ENCODE measurements at places on chromosomes 4 and X.
A peak's percentile ranks its signal among the peaks of the same experiment; 100 is the strongest.

DNA sequence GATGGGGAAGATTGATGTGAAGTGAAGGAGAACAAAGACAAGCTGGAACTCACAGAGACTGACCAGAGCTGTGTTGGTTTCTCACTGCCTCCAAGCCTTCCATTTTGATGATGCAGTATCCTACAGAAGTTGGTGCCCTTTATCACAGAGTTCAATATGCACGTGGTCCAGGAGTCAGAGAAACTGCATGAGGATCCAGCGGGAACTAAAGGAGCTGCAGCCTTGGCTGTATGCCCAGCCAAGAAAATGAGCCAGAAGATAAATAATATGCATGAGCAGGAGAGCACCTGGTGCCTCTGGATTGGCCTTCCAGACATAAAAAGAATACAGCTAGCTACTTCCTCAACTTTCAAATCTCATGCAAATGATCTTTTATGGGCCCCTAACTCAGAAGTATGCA lies 44.3 kb upstream of the DCLK2 start:
- DNase-seq = no peak

DNA sequence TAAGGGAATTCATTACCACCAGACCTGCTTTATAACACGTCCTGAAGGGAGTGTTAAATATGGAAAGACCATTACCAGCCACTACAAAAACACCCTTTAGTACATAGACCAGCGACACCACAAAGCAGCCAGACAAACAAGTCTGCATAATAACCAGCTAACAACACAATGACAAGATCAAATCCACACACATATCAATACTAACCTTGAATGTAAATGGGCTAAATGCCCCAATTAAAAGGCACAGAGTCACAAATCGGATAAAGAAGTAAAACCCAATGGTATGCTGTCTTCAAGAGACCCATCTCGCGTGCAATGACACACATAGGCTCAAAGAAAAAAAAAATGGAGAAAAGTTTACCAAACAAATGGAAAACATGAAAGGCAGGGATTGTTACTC lies 36.9 kb downstream of the FGF16 start:
- DNase-seq = no peak

- DNase-seq = no peak
These were observed 68.8 kb downstream of the FBXW7 start for GRCh38 chr4:152467101-152467500.

GRCh38 chrX:115499112-115499805 lies 61.7 kb upstream of the PLS3 start:
- DNase-seq = no peak

DNA sequence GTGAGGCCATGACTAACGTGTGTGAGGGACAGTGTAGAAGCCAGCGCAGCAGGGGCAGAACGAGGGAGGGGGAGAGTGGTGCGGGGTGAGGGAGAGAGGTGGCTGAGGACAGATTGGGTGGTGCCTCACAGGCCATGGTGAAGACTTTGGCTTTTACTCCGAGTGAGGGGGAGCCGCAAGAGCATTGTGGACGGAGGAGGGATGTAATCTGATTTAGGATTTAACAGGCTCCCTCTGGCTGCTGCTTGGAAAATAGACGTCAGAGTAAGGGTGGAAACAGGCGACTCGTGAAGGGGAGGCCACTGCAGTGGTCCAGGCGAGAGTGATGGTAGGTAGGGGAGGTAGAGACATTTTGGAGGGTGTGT lies 13.0 kb downstream of the PPP1R3F start:
- no peak for DNase-seq

GRCh38 chr4:24807611-24808010 lies 12.2 kb downstream of the SOD3 start:
- DNase-seq = no peak

- DNase-seq = no peak
These were observed 7.0 kb downstream of the TEX11 start for GRCh38 chrX:70901465-70901864.

- no peak for DNase-seq
These were observed 57.7 kb upstream of the C4orf54 start for GRCh38 chr4:99715286-99715685.

GRCh38 chr4:86975927-86976326 lies 41.1 kb downstream of the AFF1 start:
- no peak for DNase-seq

- DNase-seq = no peak
These were observed 154.1 kb upstream of the CPEB2 start for GRCh38 chr4:14848229-14848628.

DNA sequence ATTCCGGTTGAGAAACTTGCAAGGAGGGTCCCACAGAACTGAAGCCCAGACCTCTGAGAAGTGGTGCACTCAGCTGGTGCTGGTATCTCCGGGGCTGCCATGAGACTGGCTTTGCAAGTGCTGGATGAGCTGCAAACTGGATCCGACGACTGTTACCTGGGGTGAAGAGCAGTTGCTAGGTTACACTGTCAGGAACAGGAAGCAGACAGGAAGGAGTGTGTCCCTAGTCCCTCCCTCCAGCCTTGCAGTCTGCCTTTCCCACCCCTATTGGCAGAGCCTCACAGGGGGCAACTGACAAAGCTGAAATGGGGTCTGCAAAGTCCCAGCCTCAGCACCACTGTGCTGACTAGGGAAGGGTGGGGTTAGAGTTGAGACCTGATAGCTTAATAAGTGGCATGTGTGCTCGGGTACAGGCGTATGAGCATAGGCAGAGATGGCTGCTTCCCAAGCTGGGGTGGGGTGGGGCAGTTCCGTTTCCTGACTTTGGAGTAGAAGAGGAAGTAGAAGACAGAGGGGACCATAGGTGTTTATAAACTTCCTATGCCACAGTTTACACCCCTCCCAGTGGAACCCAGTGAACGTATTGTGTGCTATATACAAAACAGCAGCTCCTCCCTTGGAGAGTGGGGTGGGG lies 18.0 kb downstream of the PPEF1 start:
- no peak for DNase-seq

GRCh38 chrX:154025230-154025629 lies 5.5 kb upstream of the IRAK1 start:
- no peak for DNase-seq

- no peak for DNase-seq
These were observed 8.8 kb downstream of the NHSL2 start for GRCh38 chrX:71919431-71919830.

DNA sequence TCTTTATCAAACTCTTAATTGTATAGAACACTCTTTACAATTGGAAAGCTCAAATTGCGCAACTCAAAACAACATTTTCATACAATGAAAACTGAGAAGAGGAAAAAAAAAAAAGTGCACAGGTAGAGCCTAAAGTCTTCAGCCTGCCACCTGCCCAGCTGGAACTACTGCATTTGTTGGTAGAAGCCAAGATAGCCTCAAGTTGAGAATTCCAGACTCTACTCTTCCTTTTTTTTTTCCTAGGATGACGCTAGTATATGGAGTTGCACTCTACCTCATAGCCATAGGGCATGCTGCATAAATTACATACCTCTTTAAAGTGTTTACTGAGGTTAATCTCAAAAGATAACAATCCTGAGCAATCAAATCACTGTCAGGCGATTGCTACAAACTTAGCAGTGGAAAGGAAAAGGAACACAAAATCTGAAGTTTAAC lies 13.6 kb downstream of the ABCG2 start:
- DNase-seq = no peak

DNA sequence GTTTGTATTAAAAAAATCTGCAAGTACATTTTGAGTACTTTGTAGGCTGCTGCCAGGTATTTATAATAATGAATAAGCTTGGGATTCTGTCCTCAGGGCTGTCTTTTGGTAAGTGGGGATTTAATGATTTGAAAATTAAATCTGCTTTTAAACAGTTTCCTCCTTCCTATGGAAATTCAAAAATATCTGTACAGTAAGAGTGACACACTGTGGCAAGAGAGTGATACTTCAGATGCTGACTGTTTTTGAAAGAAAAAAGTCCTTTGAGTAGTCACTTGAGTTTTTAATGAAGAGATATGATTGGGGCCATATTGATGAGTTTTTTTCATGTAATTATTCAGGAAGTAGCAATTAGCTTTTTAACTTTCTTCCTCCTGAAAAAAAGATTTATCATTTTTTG lies 49.2 kb downstream of the SMARCAD1 start:
- no peak for DNase-seq

GRCh38 chr4:154692304-154692818 lies 51.4 kb upstream of the LRAT start:
- no peak for DNase-seq

DNA sequence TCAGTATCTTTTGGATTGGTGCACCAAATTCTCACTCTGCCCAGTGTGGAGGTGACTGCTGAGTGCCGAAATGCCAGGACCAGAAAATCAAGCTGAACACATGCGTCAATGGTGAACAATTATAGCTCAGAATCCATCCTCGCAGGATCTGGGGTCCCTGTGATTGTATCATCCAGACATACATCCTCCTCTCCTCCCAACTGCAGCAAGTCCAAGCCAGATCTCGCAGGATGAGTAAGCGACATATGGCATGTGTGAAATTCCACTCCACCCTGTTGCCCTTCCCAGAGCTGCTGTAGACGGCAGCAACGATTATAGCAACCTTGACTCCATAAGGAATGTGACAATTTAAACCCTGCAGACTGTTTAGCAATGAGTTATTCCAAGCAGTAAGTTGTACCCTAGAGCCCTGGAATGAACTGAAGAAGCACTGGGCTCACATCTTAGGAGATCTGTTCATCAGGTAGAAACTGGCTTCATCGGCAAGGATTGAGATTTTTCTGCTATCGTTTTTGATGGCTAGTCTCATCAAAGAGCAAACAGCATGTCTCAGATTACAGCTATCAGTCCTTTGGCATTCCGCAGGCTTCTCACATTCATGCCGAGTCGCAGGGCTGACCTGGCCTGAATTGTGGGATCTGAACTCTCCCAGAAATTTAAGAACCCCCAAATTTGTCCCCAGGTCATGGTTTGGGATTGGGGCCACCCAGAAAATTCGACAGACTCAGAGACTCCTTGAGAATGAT lies 35.5 kb upstream of the SORBS2 start:
- DNase-seq = no peak

GRCh38 chr4:99190336-99190735 lies 28.7 kb downstream of the ADH6 start:
- no peak for DNase-seq

- DNase-seq = no peak
These were observed 42.3 kb upstream of the SLC7A3 start for GRCh38 chrX:70973221-70973620.

GRCh38 chrX:51420610-51421009 lies 75.8 kb downstream of the NUDT11 start:
- no peak for DNase-seq

DNA sequence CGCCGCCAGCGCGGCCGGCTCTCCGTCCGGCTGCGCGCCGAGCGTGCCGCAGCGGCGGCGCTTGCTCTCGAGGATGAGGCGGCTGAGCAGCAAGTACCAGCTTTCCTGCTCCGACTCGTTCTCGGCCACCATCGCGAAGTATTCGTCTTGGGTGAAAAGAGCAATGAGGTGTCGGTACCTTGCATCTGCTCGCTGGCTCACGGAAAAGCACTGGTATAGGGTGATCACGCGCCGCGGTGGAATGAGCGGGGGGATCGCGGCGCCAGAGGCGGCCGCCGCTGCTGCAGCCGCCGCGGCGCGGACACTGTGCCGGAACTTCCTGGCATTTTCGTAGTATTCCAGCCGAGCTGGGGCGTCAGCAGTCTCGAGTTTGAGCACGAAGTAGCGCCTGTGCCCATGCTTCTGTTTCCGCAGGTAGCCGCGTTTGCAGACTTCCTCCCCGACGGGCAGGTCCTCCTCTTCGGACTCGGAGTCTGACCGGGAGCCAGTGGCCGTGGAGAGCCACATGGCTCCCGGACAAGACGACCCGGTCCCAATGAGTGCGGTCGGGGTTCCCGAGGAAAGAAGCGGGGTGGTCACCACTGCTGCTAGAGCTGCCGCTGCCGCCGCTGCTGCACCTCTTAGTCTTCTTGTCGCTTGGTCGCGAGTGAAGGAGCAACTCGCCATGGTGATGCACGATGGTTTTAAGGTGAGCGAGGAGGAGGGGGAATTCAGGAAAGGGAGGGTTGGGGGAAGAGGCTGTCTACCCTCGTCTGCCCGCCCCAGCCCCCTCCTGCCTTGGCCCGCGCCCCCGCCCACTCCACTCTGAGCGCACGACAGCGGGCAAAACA lies 469 bp downstream of the IRS4 start:
- DNase-seq = no peak

GRCh38 chrX:69524781-69525363 lies 20.7 kb downstream of the NALF2 start:
- no peak for DNase-seq

DNA sequence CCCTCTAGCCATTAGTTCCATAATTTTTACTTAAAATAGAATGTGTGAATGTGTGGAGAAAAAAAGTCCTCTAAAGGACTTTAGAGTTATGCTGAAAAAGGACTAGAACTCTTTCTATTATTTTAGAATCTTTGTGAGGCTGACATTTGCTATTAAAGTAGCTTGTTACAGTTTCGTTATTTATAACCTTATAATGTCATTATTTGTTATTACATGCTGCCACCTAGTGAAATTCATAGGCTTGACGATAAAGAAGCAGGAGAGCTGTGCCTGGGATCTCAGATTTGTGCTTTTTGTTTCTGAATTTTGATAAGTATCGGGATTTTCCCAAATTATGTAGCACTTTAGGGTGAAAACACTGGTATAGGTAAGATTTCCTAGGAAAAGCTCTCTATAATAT lies 38.5 kb upstream of the TAPT1 start:
- no peak for DNase-seq

DNA sequence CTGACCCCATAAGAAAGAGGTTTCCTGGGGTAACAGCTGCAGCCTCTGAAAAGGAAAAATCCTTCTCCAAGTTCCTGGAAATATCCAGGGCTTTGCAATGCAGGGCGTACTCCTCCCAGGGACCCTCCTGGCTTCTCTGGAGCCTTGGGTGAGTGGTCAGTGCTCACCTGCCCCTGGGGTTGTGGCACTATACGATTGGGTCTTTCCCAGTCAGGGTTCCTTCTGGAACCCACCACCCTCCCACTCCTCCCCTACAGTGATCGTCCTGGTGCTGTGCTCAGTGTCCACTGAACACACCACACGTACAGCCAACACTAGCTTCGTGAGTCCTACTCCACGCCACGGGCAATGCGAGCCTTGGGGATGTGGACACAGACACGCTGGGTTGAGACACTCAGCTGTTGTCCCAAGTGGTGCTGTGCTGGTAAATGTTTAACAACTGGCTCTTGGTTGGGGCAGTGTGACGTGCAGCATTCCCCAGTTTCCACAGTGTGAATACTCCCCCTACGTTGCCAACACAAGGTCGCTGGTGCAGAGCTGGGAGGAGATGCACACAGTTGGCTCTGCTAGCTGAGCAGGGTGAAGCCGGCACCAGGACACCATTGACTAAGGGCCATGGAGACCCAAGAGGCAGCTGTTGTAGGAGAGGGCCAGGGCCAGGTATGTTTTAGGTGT lies 65.4 kb downstream of the HTRA3 start:
- no peak for DNase-seq

- DNase-seq = no peak
These were observed 183.4 kb downstream of the SPRY1 start for GRCh38 chr4:123579961-123580360.

- peak; percentile 8 for DNase-seq
These were observed 209.3 kb downstream of the UGT8 start for GRCh38 chr4:114807759-114808404.

GRCh38 chr4:101218346-101218745 lies 129.0 kb downstream of the PPP3CA start:
- DNase-seq = no peak
